LoVo (cell line): ENCODE measurements at places on chromosomes 12 and 14.

GRCh38 chr14:64296561-64296960 is 2.4 kb upstream of the ESR2 start:
- no peak for DNase-seq

- DNase-seq: peak; percentile 68
Observed at GRCh38 chr14:68412505-68413465, 380.1 kb downstream of the ZFP36L1 start.

DNA sequence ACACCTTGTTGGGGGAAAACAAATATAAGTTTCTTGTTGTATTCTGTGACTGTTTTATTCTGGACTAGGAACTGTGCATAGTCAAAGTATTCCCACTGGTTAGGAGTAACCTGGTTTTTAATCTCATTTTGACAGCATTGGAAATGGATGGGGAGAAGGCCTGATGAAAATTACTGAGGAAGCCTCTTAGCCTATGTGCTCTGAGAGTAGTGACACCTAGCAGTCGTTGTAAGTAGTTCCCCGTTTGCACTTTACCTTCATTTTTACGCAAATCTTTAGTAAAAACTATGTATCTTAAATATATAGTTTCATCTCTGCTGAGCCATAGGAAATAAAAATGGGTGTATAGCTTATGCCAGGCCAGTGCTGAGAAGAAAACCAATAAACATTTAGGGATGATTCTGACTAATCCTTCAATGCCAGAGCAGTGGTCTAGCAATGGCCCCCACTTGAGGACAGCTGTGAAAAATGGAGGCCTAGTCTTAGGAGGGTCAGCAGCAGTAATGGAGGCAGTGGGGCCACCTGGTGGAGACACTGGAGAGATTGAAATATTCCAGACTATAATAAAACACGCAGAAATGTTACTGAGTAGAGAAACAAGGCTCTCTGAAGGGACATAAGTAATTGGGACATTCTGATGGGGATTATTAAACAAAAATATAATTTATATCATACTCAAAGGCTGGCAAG is 133.2 kb upstream of the NOVA1 start:
- no peak for DNase-seq

DNA sequence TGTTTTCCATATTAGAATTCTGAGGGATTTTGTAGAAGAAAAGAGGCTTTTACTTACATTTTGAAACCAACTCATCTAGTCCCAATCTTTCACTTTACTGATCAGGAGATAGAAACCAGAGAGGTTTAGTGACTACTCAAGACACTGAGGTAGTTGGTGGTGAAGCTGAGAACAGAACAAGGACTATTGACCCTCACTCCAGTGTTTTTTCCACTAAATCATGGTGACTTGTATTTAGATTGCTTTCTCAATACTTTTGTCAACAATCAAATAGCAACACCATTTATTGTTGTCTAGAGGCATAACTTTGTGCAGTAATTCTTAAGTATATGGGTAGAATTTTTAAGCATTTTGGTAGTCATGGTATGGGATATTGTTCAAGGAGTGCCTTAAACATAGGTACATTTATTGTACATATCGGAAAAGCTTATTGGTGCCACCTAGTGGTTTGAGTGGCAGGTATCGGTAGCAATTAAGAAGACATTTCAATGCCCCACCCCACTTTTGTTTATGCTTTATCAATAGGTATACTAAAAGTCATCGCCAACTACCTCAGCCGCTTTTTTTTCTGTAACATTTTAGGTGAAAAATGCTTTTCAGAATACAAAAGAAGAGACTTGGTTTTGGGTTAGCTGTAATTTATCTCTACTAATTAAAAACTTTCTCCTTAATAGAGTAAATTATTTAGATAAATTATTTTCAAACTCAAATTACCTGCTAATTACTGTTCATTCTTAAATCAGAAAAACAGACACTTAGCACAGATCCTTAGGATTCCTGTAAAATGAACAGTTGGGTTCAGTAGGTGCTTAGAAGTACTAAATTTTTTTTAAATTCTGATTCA is 47.3 kb upstream of the PAWR start:
- DNase-seq: peak; percentile 82

- no peak for DNase-seq
Observed at GRCh38 chr12:117921929-117922777, 46.6 kb downstream of the KSR2 start.

DNA sequence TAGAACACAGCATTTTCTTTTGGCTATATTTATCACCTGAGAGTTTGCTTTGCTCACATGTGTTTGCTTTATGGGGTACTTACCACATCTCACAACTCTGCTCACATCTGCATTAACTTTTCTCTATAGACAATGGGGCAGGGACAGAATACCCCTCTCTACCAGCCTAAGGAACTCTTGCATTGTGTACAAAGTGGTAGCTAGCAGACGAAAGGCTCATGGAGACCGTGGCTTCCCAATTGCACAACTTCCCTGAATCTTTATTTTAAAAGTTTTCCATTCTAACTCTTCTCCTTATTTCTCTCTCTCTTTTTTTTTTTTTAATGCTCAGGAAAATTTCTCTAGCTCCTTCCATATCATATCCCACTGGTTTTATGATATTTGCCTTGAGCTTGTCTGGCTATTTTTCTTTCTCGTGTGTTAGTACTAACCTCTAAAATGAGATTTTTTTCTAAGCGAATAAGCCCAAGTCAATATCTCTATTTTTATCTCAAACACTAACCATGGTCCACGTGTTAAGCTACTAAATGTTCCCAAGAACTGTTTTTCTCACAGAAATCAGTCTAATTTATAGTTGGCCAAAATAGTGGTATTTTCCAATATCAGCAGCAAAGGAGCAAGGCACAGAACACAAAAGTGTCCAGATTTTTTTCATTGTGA is 155.2 kb downstream of the STXBP6 start:
- DNase-seq: no peak

DNA sequence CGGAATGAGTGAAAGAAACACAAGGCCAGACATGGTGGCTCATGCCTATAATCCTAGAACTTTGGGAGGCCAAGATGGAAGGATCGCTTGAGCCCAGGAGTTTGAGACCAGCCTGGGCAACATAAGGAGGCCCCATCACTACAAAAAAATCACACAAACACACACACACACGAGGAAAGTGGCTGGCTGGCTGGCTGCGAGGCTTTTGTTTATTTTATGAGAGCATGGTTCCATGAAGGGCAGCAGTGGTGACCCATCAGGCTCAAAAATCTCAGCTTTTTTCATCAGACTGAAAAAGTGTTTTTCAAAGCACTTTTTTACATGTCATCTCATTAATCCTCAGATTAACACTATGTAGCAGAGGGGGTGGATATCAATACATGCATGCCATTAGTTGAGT is 27.7 kb downstream of the VDR start:
- DNase-seq: no peak

- DNase-seq: no peak
Observed at GRCh38 chr14:89990218-89990617, 34.5 kb downstream of the TDP1 start.

- DNase-seq: no peak
Observed at GRCh38 chr14:97382616-97383226, 585.5 kb downstream of the VRK1 start.
